ENCODE measurements at places on chromosomes 4 and X.

- no peak for DNase-seq
Observed at GRCh38 chr4:122456231-122457116, at the start of gene IL2. Gene IL2 (minus strand): TSS chr4:122456725. CDS start chr4:122456440, 285 bp downstream.

DNA sequence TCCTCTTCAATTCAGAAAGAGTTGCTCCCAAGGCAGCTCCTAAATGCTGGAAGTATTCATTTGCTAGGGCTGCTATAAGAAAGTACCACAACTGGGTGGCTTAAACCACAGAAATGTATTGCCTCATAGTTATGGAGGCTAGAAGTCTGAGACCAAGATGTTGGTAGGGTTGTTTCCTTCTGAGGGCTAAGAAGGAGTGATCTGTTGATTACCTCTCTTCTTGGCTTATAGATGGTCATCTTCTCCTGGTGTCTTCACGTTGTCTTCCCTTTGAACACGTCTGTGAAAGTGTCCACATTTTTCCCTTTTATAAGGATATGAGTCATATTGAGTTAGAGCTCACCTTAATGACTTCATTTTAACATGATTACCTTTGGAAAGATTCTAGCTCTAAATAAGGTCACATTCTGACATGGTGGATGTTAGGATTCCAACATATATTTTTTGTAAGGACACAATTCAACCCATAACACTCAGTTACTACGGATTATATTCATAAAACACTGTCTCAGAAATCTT, 266.3 kb downstream of the SPATA18 start:
- DNase-seq, result no peak

DNA sequence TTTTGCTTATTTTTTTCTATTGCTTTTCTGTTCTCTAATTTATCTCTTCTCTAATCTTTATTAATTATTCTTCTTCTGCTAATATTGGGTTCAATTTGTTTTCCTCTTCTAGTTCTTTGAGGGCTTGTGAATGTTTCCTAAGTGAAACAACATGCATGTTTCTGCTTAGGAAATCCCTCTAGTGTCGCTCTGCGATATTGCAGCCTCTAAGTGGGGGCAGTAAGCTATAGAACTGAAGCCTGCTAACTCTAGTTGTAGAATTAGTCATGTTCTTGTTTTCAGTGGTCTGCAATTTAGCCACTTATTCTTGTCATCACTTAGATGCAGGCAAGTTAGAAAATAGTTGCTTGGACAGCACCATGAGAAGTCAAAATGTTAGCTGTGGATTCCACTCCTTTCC, 222.6 kb downstream of the SPIN4 start:
- DNase-seq, result no peak

DNA sequence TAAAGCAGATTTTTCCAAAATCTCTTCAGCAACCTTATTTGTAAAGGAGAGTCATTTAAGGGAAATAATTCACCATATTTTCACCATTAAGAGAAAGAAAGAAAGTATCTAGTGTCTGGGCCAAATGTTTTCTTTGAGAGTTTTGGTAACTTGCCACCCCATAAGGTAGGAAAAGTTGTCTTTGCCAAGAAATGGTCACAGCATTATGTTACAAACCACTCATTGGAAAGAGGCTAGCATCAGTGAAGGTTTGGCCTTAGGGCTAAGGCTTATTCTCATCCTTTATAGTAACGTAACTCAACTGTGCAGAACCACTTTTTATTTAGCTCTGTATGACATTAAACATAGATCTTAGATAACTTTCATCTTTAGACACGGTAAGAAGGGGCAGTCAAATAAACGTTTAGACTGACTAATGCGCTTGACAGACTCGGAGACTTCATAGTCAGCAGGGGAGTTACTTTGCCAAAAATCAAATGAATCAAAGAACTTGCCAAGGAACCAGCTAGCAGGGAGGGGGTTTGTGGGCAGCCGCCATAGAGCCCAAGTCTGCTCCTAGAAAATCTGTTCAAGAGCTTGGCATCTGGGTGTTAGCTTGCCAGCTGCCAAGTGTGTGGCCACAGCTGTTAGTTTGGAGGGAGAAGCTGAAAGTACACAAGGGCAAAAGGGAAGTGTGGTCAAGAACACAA, 182.8 kb upstream of the GRID2 start:
- no peak for DNase-seq

- DNase-seq, result no peak
Observed at GRCh38 chrX:63930140-63930539, 145.1 kb upstream of the ARHGEF9 start.

GRCh38 chr4:101177154-101177553, 170.2 kb downstream of the PPP3CA start:
- DNase-seq, result no peak

- no peak for DNase-seq
Observed at GRCh38 chrX:96909291-96909690, 25.6 kb downstream of the RPA4 start.

DNA sequence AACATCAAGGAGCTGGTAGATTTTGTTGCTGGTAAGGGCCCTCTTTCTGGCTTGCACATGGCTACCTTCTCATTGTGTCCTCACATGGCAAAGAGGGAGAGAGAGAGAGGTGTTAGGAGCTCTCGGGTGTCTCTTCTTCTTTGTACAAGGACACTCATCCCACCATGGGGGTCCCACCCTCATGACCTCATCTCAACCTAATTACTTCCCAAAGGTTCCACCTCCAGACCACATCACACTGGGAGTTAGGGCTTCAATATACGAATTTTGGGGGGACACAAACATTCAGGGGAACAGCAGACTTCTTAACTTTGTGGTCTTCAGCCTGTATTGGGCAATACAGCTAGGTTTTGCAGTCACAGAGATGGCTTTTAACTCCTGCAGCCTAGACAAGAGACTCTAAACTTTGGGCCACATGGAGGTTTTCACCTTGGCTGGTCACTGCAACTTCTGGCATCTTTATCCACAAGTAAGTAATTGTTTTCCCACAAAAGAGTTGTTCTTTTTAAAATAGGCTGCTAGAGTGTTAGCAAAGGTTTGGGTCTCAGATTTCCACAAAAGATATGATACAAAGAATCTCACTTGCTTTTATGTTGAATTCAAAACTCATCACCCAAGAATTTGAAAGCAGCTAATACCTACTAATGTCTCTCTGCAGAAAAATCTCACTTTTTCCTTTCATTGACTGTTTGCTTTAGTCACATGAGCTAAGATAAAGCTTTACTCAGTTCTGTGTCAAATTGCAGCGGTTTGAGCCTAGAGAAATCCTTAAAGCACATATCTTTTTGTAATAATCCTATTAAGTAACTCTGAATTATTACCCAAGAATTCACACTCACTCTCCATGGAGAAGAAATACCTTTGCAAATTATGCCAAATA, 39.6 kb upstream of the BBS12 start:
- no peak for DNase-seq

DNA sequence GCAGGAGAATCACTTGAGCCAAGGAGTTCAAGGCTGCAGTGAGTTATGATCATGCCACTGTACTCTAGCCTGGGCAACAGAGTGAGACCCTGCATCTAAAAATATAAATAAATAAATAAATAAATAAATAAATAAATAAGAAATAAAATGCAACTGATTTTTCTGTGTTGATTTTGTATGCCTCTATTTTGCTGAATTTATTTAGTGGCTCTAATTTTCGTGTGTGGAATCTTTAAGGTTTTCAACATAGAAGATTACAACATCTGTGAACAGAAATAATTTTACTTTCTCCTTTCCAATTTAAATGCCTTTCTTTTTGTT, 30.9 kb upstream of the ABCG2 start:
- DNase-seq, result no peak

DNA sequence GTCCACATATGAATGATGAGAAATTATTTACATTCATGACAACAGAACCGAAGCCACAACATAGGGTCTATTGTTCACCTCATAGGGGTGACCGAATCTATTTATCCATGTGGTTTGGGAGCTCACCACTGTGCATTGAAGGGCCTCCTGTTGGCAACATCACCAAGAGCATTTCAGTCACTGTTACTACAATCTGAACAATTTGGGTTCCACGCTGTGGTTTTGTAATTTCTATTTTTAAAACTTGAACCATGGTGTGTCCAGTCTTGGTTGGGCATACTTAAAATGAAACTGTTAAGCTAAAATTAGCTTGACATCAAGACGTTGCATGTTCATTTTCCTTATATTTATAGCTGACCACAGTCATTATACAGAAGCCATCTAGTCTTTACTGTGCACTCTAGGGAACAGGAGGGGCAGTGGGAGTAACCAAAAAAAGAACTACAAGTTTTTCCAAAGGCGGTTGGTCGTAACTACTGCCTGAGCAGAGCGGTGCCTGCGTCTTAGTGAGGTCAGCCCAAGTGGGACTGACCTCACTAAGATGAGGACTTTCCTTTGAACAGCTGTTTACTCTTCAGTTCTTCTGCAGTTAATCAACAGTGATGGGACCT, 192.1 kb downstream of the SPRY1 start:
- DNase-seq, result no peak

- DNase-seq, result no peak
Observed at GRCh38 chr4:81714291-81714690, 242.6 kb upstream of the RASGEF1B start.

DNA sequence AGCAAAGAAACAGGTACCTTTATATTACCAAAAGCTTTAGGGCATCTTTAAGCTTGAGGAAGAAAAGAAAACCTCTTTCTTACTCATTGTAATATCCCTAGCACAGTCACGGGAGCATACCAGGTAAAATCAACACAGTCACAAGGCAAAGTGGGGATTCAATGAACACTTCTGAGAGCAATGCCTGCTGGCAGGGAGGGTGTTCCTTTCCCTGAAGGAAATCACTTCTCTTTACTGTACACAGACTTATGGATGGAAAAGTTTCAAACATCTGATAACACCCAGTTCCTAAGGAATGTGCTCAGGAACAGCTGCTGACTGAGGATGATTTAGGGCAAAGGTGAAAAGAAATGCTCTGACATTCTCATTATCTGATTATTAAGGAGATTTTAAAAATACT, 94.8 kb downstream of the MAML3 start:
- no peak for DNase-seq

GRCh38 chrX:148530464-148531077, 30.2 kb downstream of the AFF2 start:
- no peak for DNase-seq

DNA sequence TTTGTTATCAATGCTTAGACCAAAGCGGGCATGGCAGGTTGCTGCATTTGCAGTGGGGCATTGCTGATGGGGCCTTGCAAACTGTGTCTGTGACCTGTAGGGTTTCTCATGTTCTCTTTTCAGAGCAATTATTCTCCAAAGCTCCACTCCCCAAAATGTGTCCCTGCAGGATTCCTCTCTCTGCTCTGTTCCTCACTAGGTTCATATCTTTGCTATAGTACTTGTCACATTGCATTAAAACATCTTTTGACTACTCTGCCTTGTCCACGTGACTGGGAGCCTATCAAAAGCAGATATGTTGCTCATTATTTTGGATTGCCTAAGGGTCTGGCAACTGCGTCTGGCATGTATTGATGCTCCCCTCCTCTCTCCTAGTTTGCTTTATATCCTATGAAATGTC, 177.7 kb upstream of the MID1 start:
- no peak for DNase-seq

DNA sequence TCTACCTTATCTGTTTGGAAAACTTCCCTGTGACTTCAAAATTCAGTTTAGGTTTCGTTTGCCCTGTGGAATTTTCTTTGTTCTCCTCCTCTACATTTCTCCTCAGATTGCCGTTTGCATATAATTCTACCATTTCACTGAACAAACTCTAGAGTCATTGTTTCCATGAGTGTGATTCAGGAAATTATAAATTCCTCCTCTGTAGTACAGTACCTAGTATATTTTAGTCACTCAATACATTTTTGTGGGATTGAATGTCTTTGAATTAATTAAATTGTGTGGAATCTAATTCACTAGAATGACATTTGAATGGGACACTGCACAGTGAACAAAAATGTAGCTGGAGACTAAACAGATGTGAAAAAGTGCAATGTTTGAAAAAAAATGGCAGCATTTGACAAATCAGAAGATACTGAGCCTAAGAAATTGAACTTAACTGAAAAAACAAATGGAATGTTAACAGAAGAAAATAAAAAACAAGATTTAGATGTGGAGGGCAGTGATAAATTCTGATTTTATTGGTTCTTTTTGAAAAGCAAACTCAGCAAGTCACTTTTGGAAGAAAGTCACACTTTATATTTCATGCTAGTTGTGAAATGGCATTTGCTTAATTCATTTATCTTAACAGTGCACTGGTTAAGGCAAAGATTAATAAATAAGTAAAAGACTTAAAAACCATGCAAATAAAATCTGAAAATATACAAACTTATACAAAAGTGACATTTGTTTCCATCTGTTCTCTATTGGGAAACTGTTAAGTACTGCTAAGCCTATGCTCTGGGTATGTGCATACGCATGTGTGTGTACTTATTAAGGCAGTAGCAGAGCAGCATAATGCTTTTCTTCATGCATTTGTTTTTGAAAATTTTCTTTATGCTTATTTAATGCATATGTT, 512.3 kb downstream of the FAT4 start:
- no peak for DNase-seq

GRCh38 chr4:109472343-109472761, 38.7 kb downstream of the SEC24B start:
- DNase-seq, result no peak

DNA sequence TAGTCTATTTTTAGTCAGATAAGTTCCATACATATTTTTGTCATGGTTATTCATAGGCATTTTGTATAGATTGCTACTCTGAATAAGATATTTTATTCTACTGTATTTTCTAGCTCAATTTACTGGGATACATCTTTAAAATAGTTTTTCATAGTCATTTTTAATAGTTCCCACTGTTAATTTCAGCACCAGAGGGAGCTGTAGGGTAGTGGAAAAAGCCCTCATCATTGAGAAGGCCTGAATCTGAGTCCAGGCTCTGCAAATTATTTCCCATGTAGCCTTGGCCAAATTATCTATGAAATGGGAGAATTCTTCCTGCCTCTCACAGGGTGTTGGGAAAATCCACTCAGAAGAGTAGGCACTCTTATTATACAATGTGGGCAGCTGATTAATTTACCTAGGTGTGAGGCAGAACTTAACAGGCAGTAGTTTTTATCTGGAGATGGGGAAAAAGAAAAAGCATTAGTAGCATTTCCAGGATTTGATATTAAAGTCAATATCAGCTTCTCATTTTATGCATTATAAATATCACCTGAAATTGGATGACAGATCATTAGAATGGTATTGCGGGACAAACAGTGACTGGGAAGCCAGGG, 102.9 kb upstream of the PAQR3 start:
- no peak for DNase-seq

DNA sequence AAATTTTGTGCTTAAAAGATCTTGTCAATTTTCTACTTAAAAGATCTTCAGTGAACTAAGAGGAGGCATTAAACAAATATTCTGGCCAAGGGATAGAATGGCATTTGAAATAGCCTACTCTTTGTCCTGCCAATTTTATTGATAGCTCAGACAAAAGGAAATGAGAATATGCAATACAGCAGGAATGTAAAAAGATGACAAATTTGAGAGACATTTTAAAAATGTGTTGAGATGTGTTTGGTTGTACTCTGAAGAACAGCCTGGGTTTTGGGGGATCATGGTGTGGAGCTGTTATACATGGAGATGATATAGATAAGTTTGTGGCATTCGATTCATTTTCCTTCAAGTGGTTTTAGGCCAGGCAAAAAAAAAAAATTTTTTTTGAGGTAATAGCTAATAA, 11.6 kb upstream of the MAD2L1 start:
- DNase-seq, result no peak
